ENCODE measurements at places on chromosomes 12 and 14.

DNA sequence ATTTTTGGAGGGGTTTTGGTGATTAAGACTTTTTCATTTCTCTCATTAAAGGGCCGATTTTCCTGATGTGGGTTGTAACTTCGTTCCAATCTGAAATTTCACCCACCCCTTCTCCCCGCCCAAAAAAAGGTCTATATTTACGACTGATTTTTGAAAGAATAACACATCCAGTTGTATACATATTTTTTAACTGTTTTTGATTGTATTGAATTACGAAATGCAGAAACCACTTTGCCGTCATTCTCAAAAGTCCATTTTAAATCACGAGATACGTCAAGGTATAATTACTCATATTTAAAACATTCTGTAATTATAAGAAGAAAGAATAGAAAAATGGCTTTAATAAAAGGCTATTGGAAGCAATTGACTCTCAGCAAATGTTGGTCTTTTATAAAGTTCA, 520.7 kb downstream of the MED13L start:
- no peak for DNase-seq

- DNase-seq: no peak
These were observed 18.1 kb upstream of the EIF5 start for GRCh38 chr14:103315941-103316340.

- DNase-seq: no peak
These were observed 796.0 kb downstream of the SLC16A7 start for GRCh38 chr12:60391791-60392190.

DNA sequence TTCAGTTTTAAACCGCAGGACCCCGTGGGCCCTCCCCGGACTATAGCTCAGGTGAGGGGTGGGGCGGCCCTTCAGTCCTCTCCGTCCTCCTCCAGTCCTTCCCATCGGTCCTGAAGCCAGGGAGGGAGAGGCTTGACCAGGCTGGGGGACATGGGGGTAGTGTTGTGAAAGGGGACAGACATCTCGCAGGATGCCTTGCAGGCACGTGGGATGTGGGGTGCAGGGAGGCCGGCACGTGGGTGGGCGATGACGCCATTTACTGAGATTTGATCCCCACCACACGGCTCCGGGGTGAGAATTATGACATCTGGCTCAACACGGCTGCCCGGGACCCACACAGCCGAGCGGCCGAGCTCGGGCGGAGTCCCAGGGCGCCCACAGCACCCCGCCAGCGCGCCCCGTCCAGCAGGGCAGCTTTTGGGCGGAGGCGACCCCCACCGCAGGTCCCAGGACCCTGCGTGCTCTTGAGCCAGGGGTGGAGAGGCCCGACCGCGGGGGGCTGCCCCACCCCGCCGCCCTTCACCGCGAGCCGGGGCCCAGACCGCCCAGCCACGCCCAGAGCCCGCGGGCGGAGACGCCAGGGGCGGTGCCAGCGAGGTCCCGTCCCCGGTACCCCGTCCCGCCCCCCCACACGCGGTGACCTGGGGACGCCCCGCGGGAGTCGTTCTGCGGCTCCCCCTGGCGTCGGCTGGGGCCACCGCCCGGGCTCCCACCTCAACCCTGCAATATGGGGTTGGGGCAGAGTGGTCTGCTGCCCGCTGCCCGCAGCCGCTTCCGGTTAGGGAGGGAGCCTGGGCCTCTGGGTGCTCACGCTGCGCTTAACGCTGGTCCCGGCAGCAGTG, 3.3 kb upstream of the EXOC3L4 start:
- peak; percentile 45 for DNase-seq

- peak; percentile 80 for DNase-seq
These were observed 13.1 kb downstream of the ASIC1 start for GRCh38 chr12:50070314-50071060.

DNA sequence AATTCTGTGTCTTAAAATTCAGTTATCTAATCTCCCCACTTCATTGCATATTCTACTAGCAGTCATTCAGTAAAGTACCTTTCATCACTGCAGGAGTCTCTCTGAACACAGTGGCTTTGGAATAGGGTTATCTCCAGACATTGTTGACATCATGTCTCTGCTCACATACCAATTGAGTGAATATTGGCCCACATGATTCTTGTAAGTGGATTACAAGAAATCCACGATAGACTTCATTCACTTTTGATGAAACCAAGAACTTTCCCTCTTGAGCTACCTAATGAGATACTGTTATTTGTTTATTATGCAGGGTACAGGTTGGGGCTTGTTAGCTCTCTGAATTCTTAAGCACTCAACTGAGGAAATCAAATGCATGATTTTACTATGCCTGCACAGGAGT, 284.9 kb downstream of the RAD51B start:
- no peak for DNase-seq

Data from neuronal stem cell (in vitro differentiated cells).